ENCODE measurements at places on chromosomes 12 and 14. TPM values are rescaled to one million over a fixed set of nuclear protein-coding genes. Genes with fewer than 3 reads are reported as not detected.

GRCh38 chr12:94245631-94246383, 97.4 kb downstream of the PLXNC1 start:
- DNase-seq: no peak
- H3K27ac ChIP-seq: no peak overlapping the region
- H3K4me3 ChIP-seq: no peak overlapping the region
- peaks cover 9% of the 10 kb centered on the region for H3K27me3 ChIP-seq

GRCh38 chr14:100804138-100804537, 21.8 kb upstream of the MEG3 start:
- no peak for DNase-seq
- no peak overlapping the region for H3K4me3 ChIP-seq
- no peaks in the 10 kb centered on the region for H3K27me3 ChIP-seq
- H3K36me3 ChIP-seq: no peaks in the 10 kb centered on the region
- H3K4me1 ChIP-seq: no peaks in the 10 kb centered on the region

DNA sequence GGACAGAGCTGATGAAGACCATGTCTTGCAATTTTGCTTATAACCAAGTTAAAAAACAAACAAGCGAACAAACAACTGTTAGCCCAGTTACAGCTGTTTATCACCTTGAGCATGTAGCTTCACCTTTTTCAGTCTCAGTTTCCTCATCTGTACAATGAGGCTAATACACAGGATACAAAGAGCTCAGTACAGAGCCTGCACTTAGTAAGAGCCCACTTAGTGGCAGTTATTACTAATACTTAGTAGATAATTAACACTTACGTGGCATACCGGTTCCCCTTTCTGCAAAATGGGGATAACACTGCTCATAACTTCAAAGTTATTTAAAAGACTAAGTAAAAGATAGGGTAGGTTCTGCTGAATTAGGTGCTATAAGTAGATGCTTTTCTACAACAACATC, 228.0 kb downstream of the MON2 start:
- no peaks in the 10 kb centered on the region for H3K27me3 ChIP-seq
- H3K4me1 ChIP-seq: no peaks in the 10 kb centered on the region
- H3K4me3 ChIP-seq: no peak overlapping the region

DNA sequence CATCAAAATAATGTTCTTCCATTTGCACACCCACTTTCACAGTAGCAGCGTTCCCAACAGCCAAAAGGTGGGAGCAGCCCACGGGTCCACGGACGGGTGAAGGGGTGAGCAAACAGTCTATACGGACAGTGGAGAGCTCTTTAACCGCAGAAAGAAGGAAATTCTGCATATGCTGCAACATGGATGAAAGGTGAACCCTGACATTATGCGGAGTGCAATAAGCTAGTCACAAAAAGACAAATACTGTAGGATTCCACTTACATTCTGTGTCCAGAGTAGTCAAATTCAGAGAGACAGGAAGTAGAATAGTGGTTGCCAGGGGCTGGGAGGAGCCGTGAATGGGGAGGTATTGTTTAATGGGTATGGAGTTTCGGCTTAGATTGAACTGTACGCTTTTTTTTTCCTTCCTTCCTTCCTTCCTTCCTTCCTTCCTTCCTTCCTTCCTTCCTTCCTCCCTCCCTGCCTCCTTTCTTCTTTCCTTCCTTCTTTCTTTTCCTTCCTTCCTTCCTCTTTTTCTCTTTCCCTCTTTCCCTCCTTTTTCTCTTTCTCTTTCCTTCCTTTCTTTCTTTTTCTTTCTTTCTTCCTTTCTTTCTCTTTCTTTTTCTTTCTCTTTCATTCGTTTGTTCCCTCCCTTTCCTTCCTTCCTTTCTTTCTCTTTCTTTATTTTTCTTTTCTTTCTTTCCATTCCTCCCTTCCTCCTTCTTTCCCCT, 15.8 kb upstream of the ANKRD9 start:
- peak overlapping the region; percentile 88 for H3K27ac ChIP-seq
- H3K4me3 ChIP-seq: peak overlapping the region; percentile 45
- H3K4me1 ChIP-seq: peaks cover 37% of the 10 kb centered on the region
- no peaks in the 10 kb centered on the region for H3K36me3 ChIP-seq

DNA sequence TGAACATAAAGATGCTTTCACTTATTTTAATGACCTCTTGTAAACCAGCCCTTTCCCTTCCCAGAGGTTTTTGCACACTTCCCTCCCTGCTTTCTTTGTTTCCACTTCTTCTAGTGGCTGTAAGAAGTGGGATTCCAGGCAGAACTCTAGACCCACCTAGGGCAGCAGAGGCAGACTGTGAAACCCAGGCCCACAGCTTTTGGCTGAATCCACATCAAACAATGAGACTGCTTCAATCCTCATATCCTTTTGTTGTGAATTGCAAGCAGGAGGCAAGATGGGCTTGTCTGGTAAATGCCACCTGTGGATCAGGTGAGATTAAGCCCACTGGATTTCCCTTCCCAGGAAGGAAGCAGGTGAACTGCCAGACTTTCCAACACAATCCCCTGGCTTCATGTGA, 12.8 kb downstream of the CCDC177 start:
- H3K36me3 ChIP-seq: no peaks in the 10 kb centered on the region
- H3K27ac ChIP-seq: no peak overlapping the region
- no peak overlapping the region for H3K4me3 ChIP-seq
- DNase-seq: no peak
- peaks cover 4% of the 10 kb centered on the region for H3K27me3 ChIP-seq
- no peaks in the 10 kb centered on the region for H3K4me1 ChIP-seq

- H3K4me1 ChIP-seq: no peaks in the 10 kb centered on the region
- no peaks in the 10 kb centered on the region for H3K36me3 ChIP-seq
- H3K4me3 ChIP-seq: no peak overlapping the region
- no peak overlapping the region for H3K27ac ChIP-seq
- DNase-seq: no peak
- H3K27me3 ChIP-seq: no peaks in the 10 kb centered on the region
Measured at GRCh38 chr14:68644101-68644500, 148.8 kb downstream of the ZFP36L1 start.

GRCh38 chr14:94738751-94739150, 31.2 kb downstream of the GSC start:
- H3K36me3 ChIP-seq: no peaks in the 10 kb centered on the region
- no peaks in the 10 kb centered on the region for H3K4me1 ChIP-seq
- DNase-seq: no peak
- H3K27me3 ChIP-seq: peaks cover 1% of the 10 kb centered on the region
- H3K27ac ChIP-seq: no peak overlapping the region

GRCh38 chr12:49847161-49847560, 4.3 kb upstream of the BCDIN3D start:
- H3K4me1 ChIP-seq: peaks cover 10% of the 10 kb centered on the region
- no peaks in the 10 kb centered on the region for H3K36me3 ChIP-seq
- DNase-seq: no peak

DNA sequence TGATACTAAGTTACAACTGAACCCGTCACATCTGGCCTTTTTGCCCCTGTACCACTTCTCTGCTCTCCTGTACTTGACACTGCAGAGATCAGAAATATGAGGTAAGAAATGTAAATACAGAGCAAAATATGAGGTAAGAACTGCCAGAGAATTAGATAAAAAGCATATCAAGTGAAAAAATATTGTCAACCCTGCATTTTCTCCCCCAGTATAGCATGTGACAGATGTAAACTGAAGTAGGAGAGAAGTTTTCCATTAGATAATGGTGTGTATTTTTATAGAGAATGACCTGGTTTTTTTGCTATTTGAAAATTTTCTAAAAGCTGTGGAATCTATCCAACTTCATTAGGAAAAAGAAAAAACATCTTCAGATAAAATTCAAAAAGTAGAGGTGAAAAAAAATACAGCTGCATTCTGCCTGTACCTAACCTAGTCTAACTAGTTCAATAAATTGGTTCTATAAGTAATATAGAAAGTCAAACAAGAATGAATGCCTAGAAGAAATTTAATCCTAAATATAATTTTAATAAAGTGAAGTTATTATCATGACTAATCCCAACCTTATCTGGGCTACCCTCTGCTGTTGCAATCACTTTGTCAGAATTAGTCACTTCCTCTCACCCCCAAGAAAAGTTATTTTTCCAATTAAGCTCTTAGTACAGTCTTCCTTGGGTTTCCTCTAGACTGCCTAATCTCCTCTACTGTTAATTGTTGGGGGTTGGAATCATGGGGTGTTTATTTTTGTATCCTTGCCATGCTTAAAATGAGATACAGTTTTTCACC, 210.0 kb downstream of the RASSF9 start:
- DNase-seq: no peak
- H3K36me3 ChIP-seq: no peaks in the 10 kb centered on the region
- no peak overlapping the region for H3K27ac ChIP-seq
- no peaks in the 10 kb centered on the region for H3K4me1 ChIP-seq
- H3K27me3 ChIP-seq: no peaks in the 10 kb centered on the region
- H3K4me3 ChIP-seq: no peak overlapping the region

DNA sequence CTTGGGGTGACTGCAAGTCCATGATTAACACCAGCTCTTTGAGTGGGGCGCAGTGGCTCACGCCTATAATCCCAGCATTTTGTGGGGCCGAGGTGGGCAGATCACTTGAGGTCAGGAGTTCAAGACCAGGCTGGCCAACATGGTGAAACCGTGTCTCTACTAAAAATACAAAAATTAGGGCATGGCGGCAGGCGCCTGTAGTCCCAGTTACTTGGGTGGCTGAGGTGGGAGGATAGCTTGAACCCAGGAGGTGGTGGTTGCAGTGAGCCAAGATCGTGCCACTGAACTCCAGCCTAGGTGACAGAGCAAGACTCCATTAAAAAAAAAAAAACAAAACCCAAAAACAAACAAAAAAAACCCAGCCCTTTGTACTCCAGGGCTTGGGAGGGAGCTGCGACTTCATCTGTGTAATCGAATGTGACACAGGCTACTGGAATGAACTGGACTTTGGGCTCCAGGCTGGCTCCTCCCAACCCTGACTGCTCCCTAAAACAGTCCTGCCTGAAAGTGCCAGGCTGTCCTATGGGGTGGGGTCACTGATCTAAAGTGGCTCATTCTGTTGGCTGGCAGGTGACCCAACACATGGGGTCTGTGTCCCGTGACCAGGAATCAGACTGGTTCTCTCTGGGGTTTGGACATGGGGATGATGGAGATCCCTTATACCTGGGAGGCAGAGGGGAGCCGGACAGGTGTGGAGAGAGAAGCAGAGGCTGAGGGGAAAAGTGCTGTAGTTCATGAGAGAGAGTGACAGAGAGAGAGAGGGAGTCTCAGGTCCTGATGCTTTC, 9.3 kb upstream of the C12orf43 start:
- peaks cover 4% of the 10 kb centered on the region for H3K4me1 ChIP-seq
- peaks cover 4% of the 10 kb centered on the region for H3K27me3 ChIP-seq
- no peak overlapping the region for H3K4me3 ChIP-seq
- H3K36me3 ChIP-seq: no peaks in the 10 kb centered on the region
- no peak overlapping the region for H3K27ac ChIP-seq

GRCh38 chr12:131737150-131737827, 26.4 kb downstream of the SFSWAP start:
- H3K27me3 ChIP-seq: no peaks in the 10 kb centered on the region
- DNase-seq: no peak
- H3K4me1 ChIP-seq: no peaks in the 10 kb centered on the region
- H3K36me3 ChIP-seq: peaks cover 89% of the 10 kb centered on the region
- H3K4me3 ChIP-seq: no peak overlapping the region
- no peak overlapping the region for H3K27ac ChIP-seq

- H3K4me3 ChIP-seq: no peak overlapping the region
- DNase-seq: peak; percentile 63
- no peaks in the 10 kb centered on the region for H3K27me3 ChIP-seq
- H3K4me1 ChIP-seq: no peaks in the 10 kb centered on the region
- no peaks in the 10 kb centered on the region for H3K36me3 ChIP-seq
Measured at GRCh38 chr14:22653012-22653621, 9.0 kb upstream of the OR6J1 start.

DNA sequence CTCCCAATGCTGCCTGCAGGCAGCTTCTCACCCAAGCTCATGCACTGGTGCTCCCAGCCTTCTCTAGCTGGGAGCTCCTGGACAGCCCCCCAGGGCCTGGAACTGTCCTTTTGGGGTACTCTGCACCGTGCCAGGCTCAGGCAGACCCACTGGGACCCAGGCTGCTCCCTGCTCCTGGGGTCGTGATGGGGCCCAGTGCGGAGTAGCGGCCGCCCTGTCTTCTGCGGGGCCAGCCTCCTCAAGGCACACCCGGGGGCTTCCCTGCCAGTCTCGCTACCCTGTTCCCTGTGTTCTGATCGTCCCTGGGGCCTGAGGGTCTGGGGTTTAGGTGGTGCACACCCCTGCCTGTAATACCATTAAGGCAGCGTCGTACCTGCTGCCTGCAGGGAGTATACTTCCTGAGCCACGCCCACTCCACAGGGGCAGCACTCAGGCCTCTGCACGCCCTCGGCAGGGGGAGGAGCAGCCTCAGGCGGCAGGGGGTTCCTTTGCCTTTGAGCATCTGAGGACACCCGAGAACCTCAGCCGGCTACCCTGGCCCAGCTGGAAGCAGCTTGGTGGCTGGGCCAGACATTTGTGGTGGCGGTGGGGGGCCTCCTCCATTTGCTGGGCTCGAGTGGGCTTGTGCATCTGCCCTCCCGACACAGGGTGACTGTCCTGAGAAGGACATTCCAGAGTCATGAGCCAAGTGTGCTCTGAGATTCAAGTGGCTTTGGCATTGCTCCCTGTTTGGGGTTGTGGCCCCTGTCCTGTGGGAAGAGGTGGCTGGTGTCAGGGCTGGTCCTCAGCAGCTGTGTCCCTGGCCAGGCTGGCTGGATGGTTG, 9.2 kb upstream of the CRIP2 start:
- H3K4me3 ChIP-seq: no peak overlapping the region
- no peaks in the 10 kb centered on the region for H3K27me3 ChIP-seq
- H3K27ac ChIP-seq: no peak overlapping the region

DNA sequence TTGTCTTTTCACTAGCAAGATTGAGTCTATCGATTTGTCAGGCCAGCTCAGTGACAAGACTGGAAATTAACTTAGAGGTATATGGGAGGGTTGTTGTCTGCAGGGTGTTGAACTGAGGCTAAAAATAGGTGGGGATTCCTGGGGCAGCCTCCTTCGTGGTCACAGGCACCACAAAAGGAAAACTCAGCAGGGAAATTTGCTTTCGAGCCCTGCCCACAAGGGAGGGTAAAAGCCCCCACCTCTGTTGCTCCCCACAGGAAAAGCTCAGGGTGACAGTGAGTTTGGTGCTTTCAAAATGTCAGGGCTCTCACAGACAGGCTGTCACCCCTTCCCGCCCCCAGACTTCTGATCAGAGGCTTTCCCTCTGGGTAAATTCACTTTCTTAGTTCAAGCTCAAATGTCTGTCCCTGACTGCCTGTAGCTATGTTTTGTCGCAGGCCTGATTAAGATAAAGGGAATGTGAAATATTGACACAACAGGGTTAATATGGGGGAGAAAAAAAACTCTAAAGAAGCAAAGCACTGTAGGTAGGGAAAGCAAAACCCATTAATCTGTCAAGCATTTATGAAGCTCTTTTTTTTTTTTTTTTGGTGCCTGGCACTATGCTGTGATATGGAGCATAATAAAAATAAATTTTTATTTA, 11.7 kb upstream of the NFKBIA start:
- no peak for DNase-seq
- no peak overlapping the region for H3K27ac ChIP-seq
- peaks cover 4% of the 10 kb centered on the region for H3K4me1 ChIP-seq
- no peak overlapping the region for H3K4me3 ChIP-seq

- DNase-seq: no peak
- no peak overlapping the region for H3K27ac ChIP-seq
- H3K36me3 ChIP-seq: no peaks in the 10 kb centered on the region
- no peak overlapping the region for H3K4me3 ChIP-seq
Measured at GRCh38 chr14:71988476-71988875, 56.2 kb downstream of the RGS6 start.

GRCh38 chr14:99207456-99207855, 64.5 kb downstream of the BCL11B start:
- no peaks in the 10 kb centered on the region for H3K36me3 ChIP-seq
- no peak overlapping the region for H3K4me3 ChIP-seq
- no peak for DNase-seq
- H3K27ac ChIP-seq: no peak overlapping the region

CDK17 gene
- total RNA-seq: 24.6 TPM

CCDC177 gene
- not detected for total RNA-seq

KRT82 gene
- not detected for total RNA-seq

RFX4 gene
- not detected for total RNA-seq

MRPL42 gene
- total RNA-seq: 153 TPM
